ENCODE measurements at places on chromosomes 3 and 15.

GRCh38 chr3:82508-82907 lies 114.1 kb upstream of the CHL1 start:
- no peak for DNase-seq

DNA sequence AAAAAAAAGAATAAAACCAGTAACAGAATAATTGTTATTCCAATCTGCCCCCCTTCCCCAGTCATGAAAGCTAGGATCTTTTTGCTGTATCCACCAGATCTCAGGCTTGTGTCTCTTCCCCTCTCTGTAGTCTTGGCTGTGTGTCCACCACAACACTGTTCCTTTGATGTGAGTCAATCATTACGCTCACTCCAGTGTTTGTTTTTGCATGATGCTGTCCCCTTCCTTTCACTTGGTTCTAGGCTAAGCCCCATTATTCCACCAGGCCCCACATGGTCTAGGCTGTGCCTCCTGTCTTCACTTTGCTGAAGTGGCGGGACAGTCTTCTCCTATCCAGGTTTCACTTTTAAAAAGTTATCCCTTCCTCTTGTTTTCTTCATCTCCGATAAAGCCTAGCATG lies 13.6 kb downstream of the ACKR2 start:
- no peak for DNase-seq

DNA sequence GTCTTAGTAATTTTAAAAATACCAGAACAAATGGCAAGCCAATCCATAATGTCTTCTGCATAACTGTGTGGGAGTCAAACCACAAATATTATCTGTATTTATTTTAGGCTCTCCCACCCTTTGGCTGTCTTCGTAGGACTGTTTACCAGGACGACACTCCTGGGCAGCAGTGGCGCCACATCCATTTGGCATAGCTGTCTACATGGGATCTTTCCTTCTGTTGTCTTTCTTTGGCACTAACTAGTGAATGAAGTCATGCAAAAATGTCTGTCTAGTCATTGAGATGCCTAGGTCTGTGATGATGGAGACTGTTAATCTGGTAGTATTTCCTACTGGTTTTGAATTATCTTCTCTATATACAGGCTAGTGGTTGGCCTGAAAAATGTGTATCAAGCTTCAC lies 54.0 kb upstream of the CHMP2B start:
- no peak for DNase-seq

DNA sequence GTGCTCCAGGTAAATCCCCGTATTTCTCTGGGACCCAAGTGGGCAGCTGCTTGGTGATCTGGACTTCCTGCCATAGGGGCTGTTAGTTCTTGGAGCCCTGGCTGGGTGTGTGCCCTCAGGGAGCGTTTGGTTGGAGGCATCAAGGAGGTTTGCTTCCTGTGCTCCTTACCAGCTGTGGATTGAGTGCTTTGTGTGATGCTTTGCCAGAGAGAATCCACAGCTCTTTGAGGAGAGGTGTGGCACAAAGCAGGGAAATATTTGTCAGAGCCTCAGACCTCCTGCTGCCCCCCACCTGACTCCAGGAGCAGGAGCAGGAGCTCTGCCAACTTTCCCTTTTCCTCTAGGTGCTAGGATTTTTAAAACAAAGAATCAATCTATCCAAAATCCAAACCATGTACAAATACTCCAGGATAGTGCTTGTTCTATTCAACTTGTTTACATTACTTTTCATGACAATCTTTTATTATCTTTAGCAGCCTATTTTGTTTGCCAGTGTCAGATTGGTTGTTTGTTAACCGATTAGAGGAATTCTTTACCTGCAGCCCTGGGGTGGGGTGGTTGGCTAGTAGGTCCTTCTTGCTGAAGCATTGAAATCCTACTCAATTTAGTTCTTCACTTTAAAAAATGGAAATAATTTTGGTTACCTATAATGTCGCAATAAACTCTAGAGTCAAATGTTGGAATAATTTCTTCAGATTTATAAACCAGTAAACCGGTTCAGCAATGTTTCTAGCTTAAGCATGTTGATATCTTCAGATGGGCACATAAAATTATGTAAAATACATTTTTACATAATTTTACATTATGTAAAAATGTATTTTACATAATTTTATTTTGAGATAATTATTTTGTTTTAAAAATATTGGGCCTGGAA lies 2.5 kb downstream of the CTDSPL start:
- no peak for DNase-seq

GRCh38 chr3:124438813-124439212 lies 291.4 kb upstream of the UMPS start:
- DNase-seq: no peak

- no peak for DNase-seq
These were observed 56.4 kb downstream of the FILIP1L start for GRCh38 chr3:100057716-100058575.

DNA sequence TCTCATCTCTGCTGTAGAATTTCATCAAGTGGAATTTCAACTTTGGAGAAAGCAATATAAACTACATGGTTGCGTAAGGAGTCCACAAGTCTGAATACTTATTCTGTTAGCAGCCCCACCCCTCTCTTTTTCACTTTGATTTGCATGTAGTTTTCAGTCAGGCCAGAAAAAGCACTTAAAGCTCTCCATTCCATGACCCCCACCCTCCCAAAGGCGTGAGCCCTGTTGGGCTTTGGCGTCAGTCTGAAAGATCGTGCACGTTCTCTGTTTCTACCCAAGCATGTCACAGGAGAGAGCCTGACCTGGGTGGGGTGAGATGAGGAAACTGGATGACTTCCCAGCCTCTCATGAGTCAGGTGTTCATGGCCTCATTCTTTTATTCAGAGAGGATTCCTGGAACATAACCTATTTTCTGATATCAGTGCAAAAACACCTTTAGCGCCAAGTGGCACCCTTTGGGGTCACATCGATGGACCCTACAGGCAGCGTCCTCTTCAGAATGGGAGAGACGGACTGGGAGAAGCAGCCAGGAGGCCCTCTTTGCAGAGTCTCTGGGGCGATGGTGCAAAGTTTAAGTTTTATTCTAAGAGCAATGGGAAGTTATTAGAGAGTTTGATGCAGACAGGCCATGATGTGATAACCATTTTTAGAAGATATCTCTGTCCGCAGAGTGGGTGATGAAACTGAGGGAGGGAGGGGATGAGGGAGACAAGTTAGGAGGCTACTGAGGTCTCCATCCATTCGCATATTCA lies 55.8 kb downstream of the LSM3 start:
- DNase-seq: no peak

DNA sequence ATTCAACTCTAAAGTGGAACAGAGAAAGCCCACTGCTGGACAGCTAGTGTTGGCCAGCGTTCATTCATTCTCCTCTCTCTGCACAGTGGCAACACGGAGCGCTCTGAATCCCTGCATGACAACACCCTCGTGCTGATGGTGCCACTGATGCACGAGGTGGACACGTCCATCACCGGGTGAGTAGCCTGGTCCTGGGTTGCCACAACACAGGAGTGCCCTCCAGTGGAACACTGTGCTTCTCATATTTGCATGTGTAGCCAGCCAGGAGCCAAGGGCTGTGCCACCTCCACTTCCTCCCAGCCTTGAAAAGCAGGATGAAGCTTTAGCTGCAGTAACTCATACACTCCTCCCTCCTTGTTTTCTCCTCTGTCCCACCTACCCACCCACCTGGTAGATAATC lies 120.0 kb upstream of the CTDSPL start:
- DNase-seq: no peak

Measured in GM20000 (cell line).